ENCODE measurements at places on chromosomes 11 and 22.

DNA sequence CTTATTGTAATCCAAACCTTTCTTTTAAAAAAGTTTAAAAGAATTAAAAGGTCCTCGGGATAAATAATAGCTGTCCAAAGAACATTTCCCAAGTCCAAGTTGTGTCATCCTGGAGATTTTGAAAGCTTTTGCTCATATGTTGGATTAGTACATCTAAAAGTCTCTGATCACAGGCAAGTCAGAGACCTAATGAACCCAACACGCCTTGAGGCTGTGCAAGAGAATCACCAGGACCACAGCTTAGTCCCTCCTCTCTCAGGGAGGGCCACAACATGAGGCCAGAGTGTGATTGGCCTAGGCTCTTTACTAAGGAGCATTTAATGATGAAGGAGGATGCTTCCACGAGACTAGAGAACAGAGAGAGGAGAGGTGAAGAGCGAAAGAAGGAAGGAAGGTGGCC is 98.7 kb upstream of the OR5AK2 start:
- DNase-seq, result no peak

- DNase-seq, result no peak
These were observed 103.1 kb downstream of the LDLRAD3 start for GRCh38 chr11:36046932-36047331.

DNA sequence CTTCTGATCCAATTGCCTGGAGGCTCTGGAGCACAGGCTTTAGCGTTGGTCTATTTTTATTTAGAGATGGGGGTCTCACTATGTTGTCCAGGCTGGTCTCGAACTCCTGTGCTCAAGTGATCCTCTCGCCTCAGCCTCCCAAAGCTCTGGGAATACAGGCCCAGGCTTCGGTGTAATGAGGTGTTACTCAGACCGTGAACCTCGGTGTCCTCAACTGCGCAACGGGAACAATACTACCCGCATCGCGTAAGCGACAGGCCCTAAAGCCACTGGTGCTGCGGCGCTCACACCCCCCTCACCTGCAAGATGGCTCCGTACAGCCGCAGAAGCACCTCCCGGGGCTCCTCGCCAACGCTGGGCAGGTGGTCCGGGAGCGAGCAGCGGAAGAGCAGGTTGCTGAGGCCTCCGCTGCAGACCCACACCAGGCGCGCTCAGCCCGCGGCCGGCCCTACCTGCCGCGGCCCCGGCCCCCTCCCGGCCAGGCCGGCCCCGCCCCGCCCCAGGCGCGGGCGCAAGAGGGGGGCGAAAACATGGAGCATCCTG is 628 bp downstream of the CHKB start:
- DNase-seq, result no peak

- DNase-seq, result no peak
These were observed 16.9 kb upstream of the MTCH2 start for GRCh38 chr11:47659276-47659675.

- DNase-seq, result no peak
These were observed 69.0 kb upstream of the GRAMD1B start for GRCh38 chr11:123361110-123361509.

DNA sequence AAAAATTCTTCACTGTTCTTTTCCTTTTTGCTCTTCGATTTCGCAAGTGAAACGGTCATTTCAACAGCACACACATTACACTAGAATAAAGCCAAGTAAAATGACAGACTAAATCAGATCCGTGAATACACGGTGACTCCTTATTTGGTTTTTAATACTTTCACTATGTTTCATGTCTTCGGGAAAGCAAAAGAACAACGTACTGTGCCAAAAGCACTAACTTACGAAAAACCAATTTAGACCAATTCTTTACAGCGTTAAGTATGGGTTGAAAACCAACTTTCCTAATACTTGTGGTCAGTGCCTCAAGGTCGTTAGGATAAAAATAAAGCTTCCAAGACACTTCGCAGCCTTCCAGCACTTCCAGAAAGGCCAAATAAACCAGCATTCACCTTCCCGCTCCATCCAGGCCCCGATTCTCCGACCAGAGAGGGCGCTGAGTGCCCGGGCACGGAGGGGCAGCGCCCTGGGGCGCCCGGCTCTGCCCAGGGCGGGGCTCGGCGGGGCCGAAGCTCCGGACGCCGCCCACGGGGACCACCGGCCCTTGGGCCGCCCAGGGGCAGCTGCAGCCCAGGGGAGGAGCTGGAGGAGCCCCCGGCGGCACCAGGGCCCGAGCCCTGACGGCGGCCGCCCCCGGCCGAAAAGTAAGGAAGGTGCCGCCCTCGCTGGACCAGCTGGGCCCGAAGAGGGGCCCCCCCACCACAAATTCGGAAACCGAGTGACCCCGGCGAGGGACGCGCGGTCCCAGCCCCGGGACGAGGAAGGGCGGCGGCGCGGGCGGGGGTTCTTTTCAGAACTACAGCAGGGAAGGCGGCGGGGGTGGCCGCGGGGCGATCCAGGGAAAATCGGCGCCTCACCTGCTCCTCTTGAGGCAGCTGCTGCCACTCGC is 499 bp downstream of the ATL3 start:
- no peak for DNase-seq

DNA sequence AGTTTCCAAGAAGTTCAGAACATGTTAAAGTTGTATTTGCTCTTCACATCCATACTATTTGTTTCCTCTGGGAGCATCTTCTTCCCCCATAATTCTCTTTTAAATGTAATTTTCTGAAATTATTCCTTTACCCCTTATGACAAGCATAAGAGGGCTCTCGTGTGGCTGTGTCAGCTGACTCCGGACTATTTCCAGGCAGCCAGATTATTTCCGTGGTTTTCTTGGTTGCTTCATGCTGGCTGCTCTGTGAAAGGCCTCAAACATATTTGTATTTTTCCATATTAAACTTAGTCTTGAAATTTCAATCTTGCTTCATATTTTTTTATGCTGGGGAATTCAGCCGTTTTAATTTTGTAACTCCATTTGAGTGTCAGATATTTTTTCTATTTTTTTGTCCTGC is 2.8 kb upstream of the MMP1 start:
- no peak for DNase-seq

- DNase-seq, result no peak
These were observed 2.3 kb upstream of the DUSP8 start for GRCh38 chr11:1574238-1574932.

- no peak for DNase-seq
These were observed 9.7 kb downstream of the NHERF4 start for GRCh38 chr11:119194811-119195440.

GRCh38 chr22:44193535-44193891 is 12.8 kb downstream of the PARVG start:
- DNase-seq, result no peak

DNA sequence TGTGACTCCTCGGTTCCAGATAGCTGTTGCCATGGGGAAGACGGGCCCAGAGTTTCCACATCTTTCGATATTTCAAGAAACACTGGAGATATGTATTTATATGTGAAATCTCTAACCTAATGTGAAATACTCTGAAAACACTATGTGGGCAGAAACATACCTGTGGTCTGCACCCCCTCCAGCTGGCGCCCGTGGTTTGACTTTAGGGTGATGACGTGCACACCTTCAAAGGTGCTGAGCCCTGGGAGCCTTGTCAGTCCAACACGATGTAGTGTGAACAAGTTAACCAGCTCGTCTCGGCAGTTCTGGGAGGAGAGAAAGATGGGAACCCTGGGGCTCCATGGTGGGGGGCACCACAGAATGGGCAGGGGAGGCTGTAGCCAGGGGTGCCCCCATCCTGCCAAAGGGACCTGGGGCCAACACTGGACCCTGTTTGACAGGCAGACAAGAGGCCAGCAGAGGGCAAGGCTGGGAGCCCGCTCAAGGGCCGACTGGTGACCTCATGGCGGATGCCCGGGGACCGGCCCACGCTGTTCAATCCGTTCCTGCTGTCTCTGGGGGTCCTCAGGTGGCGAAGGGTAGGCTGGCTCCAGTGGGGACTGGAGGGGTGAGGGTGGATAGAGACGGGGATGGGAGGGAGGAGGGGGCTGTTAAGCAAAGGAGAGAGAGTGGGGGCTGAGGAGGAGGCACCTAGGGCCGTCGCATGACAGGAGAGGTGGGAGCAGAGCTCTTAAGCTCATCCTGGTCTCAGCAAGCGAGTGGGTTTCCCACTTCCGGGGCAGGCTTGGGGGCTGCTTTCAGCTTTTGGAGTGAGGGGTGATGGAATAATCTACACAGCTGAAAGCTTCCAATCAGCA is 43.8 kb downstream of the TRIOBP start:
- DNase-seq, result no peak

GRCh38 chr22:43399338-43399979 is 12.4 kb upstream of the MPPED1 start:
- DNase-seq, result no peak

DNA sequence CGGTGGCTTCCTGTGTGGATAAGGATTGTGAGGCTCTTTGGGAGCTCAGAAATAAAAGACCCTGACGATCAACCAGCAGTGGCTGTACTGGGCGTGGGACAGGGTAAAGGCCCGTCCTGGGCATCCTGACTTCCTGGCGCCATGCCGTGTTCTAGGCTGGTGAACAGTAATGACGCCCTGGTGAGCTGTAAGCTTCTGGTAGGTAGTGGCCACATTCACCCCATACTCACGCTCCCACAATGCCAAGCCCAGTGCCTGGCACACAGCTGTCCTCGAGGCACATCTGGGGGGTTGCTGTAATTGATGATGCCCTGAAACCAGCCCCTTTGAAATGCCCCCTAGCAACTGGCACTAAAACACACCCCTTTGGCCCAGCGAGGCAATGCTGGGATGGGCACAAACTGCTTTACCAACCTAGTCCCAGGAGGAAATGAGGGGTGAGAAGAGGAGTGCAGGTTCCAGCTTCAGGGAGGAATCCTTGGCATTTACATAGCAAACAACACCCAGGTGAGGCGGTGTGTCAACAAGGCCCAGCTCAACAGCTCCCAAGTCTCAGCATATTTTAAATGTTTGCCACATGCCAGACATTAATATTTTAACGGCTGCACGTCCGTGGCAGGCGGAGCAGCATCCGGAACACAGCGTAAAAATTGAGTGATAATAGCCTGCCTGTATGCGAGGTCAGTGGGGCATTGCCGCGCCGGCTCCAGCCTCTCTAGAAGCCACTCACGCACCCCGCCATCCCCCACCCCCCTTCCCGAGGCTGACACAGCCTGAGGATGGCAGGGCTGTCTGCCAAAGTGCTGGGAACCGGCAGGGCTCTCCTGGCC is 79.3 kb downstream of the DSCAML1 start:
- DNase-seq, result no peak

- DNase-seq, result no peak
These were observed 576.9 kb upstream of the ANO5 start for GRCh38 chr11:21615955-21616371.

DNA sequence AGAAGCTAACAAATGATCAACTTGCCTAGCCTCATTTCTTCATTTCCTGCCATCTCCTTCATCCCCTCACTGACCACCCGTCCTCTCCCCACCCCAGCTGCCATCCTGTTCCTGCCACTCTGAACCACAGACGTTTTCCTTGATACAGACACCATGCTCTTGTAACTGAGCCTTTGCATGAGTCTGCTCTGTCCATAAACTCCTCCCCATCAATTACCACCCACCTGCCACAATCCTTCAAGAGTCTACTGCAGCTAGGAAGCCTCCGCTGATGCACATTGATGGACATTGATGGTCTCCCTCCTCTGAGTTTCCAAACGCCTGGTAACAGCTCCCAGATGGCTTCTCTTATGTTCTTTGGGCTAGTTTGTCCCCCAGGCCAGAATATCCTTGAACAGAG is 193.8 kb downstream of the DBX1 start:
- no peak for DNase-seq

DNA sequence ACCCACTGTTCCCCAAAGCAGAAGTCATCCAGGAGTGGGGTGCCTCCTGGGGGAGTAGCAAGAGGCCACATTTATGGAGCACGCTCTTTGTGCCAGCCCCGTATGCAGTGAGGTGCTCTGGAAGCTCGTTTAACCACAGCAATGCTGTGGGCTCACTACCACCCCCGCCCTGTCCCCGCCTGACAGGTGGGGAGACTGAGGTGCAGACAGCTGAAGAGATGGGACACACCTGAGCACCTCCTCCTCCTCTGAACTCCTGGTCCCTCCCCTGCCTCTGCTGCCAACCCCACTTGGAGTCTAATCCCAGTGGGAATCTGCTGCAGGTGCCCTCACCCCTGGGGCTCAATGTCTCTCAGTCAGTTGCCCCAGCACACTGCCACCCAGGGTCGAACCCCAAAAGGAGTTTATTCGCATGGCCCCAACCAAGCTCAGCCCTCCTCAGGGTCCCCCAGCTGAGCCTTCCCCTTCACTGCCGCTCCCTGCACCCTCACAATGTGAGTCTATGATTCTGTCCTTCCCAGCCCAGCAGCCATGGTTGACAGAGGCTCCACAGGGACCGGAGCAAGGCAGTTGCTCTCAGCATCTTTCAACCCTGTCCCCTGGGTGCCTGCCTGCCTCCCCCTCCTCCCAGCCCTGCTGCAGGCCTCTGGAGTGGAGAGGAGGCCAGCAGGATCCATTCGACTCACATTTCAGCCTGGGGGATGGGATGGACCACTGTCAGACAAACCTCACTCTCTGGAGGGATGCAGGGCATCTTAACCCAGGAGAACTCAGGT is 13.3 kb upstream of the BCR start:
- DNase-seq, result no peak

- DNase-seq, result no peak
These were observed 73.4 kb downstream of the NCAM1 start for GRCh38 chr11:113034576-113034975.

DNA sequence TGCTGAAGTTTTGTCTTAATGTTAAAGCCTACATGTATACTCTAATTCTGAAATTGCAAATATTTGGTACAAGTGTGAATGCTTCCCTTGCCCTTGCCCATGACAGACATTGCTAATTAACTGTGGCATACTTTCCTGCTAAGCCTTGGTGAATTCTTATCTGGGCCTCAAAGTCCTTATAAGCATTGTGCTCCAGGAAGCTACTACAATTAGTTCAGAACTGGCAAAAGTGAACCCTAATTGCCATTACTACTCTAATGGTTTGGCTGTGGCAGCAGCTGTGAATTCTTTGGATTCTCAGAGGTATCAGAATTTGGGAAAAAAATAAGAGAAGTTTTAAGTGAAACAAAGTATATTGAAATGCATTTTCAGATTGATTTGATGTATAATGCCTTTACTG is 24.3 kb downstream of the EMSY start:
- DNase-seq, result no peak

DNA sequence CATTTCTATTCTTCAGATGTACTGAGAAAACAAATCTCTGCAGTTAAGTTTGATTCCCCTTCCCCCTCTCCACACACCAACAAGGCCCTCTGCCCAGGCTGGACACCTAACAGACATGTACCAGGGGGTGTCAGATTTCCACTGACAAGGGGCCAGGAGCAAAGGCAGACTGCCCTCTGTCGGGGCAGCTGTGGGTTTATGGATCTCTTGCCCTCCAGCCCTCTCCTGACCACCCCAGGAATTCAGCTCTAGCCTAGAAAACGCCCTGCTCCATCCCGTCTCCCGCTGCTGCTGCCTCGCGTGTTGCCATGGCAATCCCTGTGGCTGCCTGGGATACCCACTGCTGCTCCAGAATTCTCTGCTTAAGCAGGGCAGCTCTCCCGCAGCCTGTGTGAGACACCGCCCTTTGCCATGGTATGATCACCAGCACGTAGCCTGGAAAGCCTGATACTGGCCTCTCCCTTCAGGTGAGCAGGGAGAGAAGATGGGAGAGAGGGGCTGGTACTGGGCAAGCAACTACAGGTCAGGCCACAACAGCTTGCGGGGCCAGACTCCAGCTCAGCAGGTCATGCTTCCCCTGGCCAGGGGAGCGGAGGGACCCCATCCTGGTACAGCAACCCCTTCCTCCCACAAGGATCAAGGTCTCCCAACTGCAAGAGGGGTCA is 41.6 kb downstream of the BUD13 start:
- DNase-seq, result no peak

GRCh38 chr11:94046796-94047195 is 25.6 kb downstream of the HEPHL1 start:
- no peak for DNase-seq

Data from AG09319 (cell line).